ENCODE measurements at places on chromosomes 6 and 20.

DNA sequence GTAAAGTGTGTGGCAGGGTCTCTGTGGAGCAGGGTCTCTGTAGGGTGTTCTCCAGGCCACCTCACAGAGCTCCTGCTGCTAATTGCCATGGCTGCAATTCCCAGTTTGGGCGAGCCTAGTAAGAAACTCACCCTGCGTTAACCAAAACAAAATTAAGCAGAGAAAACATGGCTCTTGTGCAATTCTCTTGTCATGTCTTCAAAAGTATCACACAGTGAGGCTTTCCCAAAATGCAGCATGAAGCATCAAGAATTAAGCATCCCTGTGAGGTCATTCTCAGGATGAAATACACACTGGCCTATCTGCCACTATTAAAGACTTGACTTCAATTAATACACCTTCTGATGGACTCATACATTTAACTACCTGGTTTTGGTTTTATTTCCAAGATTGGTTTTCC lies 72.8 kb downstream of the KIF13A start:
- no peak for DNase-seq

DNA sequence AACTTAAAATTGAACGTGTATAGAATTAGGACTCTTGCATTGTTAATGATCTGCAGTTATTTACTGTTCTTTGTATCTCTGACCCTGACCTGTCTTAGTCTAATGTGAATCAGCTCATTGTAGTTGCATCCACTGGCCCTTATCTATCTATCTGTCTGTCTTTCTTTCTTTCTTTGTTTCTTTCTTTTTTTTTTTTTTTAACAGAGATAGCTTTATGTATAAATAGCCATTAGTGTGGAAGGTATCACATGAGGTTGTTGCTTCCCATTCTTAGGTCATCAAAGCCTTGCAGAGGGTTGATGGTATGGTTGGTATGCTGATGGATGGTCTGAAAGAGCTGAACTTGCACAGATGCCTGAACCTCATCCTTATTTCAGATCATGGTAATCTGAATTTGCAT lies 59.9 kb downstream of the ENPP1 start:
- no peak for DNase-seq

- no peak for DNase-seq
Measured at GRCh38 chr6:94041945-94042709, 622.8 kb upstream of the EPHA7 start.

- no peak for DNase-seq
Measured at GRCh38 chr20:56956534-56956933, 309.9 kb downstream of the BMP7 start.

DNA sequence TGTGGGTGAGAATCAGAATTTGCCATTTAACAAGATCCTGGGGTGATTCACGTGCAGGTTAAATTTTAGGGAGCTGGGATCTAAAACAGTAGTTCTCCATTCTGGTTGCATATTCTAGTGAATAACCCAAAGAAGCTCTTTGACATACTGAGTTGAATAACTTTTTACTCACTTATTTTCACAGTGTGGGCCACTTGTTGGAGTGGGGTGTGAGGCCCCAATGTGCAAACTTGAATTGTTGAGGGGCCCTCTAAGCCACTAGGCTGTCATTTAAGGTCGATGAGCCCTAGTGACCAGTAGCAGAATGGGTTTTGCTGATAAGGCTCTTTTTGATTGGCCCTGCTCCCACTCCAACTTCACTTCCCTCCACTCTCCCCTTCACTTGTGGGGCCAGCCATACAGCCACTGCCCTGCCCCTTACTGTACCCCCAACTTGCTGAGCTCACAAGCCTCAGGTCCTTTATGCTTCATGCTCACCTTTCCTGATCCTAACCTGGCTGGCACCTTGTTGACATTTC lies 33.6 kb upstream of the RIPOR2 start:
- DNase-seq, result no peak

GRCh38 chr6:1885576-1886011 lies 275.9 kb downstream of the FOXC1 start:
- DNase-seq, result peak; percentile 8

GRCh38 chr6:137870744-137871247 lies 3.7 kb downstream of the TNFAIP3 start:
- peak; percentile 26 for DNase-seq

- no peak for DNase-seq
Measured at GRCh38 chr20:33945391-33946081, 48.2 kb upstream of the RALY start.

GRCh38 chr6:37205175-37205996 lies 35.4 kb downstream of the PIM1 start:
- DNase-seq, result no peak

GRCh38 chr20:10982692-10983091 lies 308.9 kb upstream of the JAG1 start:
- DNase-seq, result peak; percentile 24

GRCh38 chr20:33667245-33667675 lies 517 bp downstream of the ACTL10 start:
- no peak for DNase-seq

- DNase-seq, result no peak
Measured at GRCh38 chr6:151402228-151402627, 10.9 kb upstream of the ZBTB2 start.

Data from SJCRH30 (cell line).